ENCODE measurements at places on chromosomes 2 and 18.

DNA sequence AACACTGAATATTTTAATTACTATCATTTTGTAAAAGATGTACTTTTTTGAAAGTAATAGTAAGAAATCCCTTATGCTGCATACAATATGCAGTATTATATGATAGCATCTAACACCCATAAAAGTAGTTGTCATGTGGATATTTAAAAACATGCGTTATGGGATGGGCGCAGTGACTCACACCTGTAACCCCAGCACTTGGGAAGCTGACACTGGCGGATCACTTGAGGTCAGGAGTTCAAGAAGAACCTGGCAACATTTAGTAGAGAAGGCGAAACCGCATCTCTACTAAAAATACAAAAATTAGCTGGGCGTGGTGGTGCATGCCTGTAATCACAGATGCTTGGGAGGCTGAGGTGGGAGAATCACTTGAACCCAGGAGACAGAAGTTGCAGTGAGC lies 88.9 kb downstream of the FEZ2 start:
- DNase-seq: no peak

GRCh38 chr2:61962095-61962984 lies 56.9 kb downstream of the COMMD1 start:
- no peak for DNase-seq

DNA sequence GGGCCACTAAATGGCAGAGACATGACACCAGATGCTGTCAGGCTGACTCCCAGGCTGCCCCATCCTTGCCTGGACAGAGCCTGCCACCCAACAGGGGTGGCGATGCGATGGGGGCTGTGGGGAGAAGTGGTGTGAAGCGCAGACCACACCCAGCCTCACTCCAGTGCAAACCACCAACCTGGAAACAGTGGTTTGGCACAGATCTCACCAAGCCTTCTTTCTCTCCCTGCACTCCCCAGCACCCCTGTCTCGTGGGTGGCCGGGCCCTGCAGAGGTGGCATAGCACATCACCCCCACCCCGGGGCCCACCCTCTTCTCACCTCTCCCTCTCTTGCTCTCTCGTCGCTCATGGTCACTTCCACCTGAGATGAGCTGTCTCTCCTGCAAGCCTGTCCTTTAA lies 32.6 kb downstream of the CIB4 start:
- DNase-seq: no peak

GRCh38 chr18:44691148-44691925 lies 10.6 kb downstream of the SETBP1 start:
- DNase-seq: no peak

DNA sequence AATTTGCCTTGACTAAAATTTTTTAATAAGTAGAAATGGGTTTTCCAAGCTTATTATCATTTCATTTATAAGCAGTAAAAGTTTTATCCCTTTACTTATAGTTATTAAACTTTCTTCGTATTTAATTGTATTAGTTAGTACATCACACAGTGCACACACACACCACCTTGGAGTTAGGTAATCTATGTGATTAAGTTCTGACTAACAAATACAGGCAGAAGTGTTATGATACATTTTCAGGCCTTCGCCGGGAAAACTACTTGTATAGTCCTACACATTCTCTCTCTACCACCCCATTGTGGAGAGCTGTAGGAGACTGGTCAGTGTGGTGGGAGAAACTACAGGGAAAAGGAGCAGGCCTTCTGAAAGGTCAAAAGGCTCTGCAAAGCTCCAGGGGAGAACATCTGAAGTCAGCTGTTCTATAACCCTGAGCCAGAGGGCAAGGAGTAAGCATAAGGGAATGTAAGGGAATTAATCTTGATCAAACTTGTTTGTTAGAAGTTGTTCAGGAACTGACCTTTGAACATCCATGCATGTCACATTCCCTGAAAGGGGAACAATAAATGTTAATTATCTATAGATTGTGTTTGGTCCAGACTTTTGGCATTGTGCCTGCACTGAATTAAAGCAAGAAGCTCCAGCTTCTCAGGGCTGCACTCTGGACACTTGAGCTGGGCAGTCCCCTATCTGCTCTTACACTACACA lies 231.7 kb downstream of the FSIP2 start:
- no peak for DNase-seq

DNA sequence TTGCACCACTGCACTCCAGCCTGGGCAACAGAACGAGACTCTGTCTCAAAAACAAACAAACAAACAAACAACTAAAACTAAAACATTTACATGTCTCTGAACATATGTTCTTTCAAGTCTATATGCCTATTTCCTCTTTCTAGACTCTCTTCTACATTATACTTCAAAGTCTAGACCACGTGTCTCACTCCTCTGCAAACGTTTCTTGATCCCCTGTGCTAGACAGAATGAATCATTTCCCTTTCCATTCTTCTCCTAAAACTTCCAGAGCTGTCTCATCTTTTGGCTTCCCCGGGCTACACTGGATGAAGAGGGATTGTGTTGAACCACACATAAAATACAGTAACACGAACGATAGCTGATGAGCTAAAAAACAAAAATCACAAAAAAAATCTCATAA lies 67.1 kb downstream of the BAZ2B start:
- no peak for DNase-seq

DNA sequence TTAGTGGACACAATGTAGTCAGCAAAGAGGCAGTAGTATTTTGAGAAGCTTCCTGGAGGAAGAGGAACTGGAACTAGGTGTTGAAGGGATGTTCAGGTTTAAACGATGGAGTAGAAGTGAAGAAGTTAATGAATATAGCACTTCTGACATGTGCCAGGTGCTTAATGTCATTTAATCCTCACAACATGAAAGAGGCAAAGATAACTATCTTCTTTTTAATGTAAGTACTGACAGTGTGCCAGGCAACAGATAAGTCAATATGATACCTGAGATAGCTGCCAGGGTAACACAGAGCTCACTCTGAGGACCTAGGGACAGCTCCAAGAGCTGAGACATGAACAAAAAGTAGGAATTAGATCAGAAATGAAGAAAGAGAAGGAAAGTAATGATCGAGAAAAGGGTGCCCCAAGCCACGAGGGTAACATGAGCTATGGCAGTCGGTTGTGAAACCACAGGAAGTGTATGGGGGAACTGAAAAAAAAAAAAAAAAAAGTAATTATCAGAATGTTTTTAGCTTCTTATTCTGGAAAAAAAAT lies 140.7 kb downstream of the RNF144A start:
- no peak for DNase-seq

DNA sequence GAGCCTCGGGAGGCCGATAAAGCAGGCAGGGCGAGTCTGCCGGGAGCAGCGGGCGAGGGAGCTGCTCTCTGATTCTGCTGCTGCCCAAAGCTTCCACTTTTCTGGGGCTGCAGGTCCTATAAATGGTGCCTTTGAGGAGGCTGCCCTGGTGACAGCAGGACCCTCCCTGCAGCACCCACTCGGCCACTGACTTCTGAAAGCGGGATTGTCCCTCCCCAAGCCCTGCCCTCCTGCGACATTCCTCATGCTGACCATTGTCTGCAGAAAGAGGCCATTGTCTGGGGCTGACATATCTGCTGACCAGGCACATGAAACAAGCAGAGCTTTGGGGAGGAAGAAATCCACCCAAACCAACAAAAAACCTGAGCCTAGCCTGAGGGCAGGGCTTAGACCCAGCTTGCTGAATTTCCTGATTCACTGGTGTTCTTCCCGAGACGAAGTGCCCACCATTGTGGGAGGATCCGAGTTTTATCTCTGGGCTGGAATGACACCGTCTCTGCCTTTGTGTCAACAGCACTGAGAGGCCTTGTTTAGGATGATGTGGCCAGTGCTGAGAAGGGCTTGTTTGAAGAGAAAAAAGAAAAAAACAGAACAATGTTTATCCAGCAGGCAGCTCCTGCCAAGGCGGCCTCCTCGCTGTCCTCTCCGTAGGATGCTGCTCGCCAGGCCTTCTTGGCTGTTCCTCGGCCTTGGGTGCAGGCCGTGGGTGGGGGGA lies 129.7 kb downstream of the MYCN start:
- DNase-seq: no peak

DNA sequence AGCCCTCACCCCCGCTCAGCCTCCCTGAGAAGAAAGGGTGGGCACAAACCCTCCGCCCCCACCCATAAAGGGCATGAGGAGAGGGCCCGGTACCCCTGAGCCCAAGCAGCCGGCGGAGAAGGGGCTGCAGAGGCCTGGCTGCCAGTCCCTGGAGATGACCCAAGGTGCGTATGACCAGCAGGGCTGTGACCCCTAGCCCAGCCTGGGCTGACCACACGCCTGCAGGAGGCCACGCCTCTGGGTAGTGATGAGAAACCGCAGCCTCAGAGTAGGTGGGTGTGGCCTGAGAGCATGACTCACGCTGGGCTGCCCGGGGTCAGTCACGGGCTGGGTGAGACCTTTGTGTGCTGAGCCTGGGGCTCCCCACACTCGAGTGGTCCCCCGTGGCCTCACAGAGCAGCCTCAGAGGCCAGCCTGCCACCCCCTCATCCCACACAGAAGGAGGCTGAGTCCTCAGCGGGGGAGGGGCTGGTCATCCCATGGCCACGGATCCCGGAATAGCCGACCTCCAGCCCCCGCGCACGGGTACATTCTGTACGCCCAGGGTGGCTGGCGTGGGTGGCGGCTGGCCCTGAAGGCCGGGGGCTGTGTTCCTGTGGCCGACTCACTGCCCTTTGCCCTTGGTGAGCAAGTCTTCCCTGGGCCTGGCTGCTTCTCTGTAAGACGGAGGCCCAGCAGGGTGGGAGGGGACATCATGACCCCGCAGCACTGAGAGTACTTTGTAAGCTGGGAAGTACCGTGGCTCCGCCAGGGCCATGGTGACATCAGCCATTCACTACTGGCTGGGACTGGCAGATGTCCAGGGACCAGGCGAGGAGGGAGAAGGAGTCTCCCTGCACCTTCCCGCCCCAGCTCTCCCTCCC lies 110.8 kb upstream of the OTOS start:
- DNase-seq: no peak

- no peak for DNase-seq
These were observed 19.5 kb downstream of the MALL start for GRCh38 chr2:110095994-110096633.

- DNase-seq: no peak
These were observed 53.4 kb downstream of the NBAS start for GRCh38 chr2:15507697-15508096.

GRCh38 chr2:183458460-183458859 lies 334.2 kb downstream of the NUP35 start:
- no peak for DNase-seq

DNA sequence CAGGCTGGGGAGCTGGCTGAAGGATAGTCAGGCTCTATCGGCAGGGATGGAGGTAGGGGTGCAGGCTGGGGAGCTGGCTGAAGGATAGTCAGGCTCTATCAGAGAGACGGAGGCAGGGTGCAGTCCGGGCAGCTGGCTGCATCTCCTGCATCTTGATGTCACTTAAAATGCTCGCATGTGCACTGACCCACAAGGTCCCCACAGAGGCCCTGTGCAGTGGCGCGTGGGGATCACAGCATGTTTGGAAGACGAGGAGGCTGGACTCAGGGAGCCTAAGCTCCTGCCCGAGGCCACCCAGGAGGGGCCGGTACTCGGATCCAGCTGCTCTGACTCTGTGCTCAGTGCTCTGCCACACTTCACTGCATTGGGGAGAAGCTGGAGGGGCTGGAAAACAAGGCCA lies 189.0 kb upstream of the HDAC4 start:
- no peak for DNase-seq

GRCh38 chr2:38508311-38509039 lies 94.3 kb downstream of the HNRNPLL start:
- peak; percentile 63 for DNase-seq

DNA sequence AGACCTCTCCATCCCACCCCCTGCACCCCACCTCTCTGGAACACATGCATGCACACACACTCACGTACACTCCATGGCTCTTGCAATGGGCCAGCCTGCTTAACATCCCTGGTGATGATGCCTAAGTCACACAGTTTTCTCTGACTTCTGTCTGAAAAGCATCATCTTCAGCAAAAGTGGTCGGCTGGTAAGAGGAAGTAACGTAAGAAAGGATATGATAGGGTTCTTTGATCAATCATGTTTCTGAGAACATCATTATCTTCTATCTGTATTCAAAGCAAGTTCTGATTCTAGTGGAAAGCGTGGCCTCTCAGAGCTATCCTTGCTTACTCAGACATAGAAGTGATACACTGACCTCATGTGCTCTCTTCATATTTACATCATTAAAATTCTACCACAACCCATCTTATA lies 11.4 kb upstream of the NDUFV2 start:
- DNase-seq: no peak

- no peak for DNase-seq
These were observed 1.7 kb downstream of the FOSL2 start for GRCh38 chr2:28394331-28394877.

- no peak for DNase-seq
These were observed 90.4 kb upstream of the RBMS1 start for GRCh38 chr2:160583813-160584537.

GRCh38 chr2:200042102-200042735 lies 86.8 kb downstream of the MAIP1 start:
- DNase-seq: no peak

- no peak for DNase-seq
These were observed 27.4 kb downstream of the MAL start for GRCh38 chr2:95052804-95053479.

DNA sequence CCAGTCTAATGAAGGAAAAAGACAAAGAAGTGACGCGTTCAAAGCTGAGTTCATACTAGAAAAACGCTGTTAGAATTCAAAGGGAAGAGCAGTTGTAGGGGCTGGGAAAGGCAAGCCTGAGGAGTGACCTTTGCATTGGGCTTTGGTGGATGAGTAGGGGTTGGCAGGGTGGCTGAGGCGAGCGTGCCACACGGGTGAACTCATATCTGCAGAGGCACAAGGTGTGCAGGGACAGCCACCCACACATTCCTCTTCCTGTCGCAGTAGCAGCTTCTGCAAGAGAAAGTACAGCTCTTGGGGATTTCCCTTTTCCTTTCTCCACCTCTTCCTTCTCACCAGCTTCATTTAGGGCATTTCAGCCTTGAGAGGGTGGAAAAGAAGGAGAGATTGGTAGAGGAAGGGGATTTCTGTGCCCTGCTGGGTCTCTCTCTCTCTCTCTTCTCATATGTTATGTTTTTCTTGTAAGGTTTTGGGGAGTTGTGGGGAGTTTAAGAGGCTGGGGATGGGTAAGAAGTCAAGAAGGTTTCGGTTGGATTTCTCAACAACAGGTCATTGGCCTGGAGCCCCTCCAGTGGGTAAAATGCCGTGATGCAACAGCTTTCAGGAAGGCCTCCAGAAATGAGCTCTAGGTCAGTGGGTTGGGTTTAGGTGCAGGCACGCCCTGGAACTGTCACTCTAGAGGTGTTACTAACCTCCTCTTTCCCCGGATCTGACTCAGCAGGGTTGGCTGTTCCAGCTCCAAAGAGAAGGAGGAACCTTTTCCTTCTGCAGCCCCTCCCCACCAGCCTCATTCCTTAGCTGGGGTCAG lies 40.1 kb downstream of the ODC1 start:
- peak; percentile 47 for DNase-seq
